ENCODE measurements at places on chromosomes 1 and 21.

GRCh38 chr1:170803711-170804110, 131.6 kb upstream of the MROH9 start:
- DNase-seq: no peak

DNA sequence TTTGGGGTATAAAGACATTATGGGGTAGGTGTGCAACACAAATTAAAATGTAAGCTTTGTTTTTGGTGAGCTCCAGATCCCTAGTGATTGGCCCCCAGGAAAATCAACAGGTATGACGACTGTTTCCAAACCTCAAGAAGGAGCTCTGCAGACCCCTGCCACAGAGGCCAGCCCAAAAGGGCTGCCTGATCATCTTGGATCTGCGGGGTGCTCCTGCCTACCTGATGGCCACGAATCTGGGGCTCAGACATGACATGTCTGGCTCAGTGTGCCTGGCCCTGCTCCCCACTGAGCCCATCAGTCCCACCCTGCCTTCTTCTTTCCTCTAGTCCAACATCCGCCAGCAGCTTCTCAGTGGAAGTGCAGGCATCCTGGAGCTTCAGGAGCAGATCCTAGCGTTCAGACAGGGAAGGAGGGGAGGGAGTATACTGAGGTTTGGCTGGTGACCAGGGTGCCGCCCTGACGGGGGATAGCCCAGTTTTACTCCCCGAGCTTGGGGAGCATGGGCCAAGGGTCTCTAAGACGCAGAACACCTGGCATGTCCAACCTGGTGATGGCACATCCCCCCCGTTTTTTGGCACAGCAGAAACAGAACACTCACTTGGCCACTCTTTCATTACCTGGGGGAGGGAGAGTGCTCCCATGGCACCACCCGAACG, 31.8 kb downstream of the ZNF496 start:
- DNase-seq: no peak

GRCh38 chr21:18069875-18070274, 174.8 kb upstream of the CHODL start:
- DNase-seq: no peak

DNA sequence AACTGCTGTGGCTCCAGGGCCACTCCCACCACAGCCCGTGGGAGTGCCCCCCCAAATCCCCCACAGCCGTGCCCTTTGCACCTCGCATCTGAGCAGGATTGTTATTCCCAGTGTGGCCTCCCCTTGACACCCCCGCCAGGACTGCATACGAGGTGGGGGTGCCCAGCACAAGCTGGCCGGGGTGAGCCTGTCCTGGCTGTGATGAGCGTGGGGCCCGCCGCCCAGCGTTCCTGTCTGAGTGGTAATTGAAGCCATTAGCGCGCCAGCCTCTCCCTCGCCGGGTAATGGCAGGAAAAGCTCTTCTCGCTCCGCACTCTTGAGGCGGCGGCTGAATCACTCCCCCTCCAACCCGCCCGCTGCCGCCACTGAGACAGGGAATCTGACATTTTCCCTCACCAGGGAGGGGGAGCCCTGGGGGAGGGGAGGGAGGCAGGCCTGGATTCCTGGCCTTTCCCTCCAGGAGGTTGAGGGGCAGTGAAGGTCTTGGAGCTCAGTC, 27.7 kb downstream of the PTPRF start:
- DNase-seq: no peak

- no peak for DNase-seq
Observed at GRCh38 chr1:8702472-8702849, 115.0 kb downstream of the RERE start.

GRCh38 chr1:82079607-82080006, 278.9 kb downstream of the ADGRL2 start:
- DNase-seq: no peak

GRCh38 chr1:201183753-201184152, 6.9 kb upstream of the IGFN1 start:
- no peak for DNase-seq

DNA sequence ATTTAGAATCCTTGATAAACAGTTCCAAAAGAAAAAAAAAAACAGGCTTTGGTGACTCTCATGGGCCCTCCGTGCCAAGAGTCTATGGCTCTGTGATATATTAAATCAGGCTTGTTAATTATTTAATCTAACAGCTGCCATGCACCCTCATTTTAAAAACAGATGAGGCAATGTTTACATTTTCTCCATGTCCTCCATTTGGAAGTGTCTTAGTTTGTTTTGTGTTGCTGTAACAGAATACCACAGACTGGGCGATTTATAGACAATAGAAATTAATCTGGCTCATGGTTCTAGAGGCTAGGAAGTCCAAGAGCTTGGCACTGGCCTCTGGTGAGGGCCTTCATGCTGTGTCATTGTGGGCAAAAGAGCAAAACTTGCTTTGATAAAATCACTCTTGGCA, 58.0 kb downstream of the B3GALT5 start:
- DNase-seq: no peak

- DNase-seq: no peak
Observed at GRCh38 chr1:109441069-109441468, 14.8 kb upstream of the PSMA5 start.

DNA sequence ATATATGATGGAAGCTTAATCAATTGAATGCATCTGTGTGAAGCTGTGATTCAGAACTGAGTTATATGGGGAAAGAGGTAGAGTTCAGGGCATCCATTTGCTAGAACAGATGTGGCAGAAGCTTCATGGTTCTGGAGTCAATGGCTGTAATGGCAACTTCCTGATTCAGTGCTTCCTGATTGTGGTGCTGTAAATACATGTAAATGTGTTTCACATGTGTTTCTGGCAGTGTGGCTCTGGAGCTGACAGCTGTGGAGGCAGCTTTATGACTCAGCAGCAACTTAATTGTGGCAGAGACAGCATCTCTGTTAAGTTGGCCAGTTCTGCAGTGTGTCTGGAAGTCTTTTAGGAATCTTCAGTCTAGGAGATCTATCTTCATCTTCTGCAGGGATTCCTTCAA, 226.6 kb upstream of the ZRANB2 start:
- DNase-seq: no peak

- DNase-seq: no peak
Observed at GRCh38 chr1:164999146-164999545, 357.4 kb downstream of the LMX1A start.

GRCh38 chr1:160243767-160244166, 18.6 kb downstream of the DCAF8 start:
- DNase-seq: no peak

- DNase-seq: no peak
Observed at GRCh38 chr1:46396441-46397398, 2.6 kb downstream of the FAAH start.

DNA sequence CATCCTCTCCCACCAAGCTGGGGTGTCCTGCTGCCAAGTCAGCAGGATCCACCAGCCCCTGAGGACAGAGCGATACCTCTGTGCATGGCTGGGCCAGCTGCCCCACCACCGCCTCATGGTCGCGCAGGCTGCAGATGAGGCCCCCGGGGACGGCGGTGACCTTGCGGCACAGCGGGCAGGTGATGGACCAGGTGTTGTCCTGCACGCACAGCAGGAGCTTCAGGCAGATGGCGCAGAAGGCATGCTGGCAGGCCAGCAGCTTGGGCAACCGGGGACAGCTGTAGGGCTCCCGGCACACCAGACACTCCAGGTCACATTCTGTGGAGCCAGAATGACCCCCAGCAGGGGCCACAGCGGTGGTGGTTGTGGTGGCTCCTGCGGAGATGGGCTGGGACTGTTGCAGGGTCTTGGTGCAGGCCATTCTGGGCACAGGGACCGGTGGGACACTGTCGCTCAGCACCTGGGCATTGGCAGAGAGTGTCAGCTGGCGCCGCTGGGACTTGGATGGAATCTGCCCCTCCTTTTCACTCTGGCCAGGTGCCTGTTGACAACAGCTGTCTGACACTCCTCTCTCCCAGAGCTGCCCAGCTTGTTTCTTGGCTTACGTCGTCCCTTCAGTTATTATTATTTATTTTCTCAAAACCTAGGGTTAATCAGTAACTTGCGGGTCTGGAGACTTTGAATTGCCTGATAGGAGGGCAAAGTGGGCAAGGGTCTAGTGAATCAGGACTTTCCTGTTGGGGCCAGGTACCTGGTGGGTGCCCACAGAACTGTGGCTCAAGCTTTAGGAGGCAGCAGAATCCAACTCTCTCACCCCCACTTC, at the start of gene RNF186:
Gene RNF186 (minus strand): TSS at position 603 of the 823 bp plus-strand sequence. CDS start 182 bp downstream, at position 421.
- DNase-seq: peak; percentile 91

DNA sequence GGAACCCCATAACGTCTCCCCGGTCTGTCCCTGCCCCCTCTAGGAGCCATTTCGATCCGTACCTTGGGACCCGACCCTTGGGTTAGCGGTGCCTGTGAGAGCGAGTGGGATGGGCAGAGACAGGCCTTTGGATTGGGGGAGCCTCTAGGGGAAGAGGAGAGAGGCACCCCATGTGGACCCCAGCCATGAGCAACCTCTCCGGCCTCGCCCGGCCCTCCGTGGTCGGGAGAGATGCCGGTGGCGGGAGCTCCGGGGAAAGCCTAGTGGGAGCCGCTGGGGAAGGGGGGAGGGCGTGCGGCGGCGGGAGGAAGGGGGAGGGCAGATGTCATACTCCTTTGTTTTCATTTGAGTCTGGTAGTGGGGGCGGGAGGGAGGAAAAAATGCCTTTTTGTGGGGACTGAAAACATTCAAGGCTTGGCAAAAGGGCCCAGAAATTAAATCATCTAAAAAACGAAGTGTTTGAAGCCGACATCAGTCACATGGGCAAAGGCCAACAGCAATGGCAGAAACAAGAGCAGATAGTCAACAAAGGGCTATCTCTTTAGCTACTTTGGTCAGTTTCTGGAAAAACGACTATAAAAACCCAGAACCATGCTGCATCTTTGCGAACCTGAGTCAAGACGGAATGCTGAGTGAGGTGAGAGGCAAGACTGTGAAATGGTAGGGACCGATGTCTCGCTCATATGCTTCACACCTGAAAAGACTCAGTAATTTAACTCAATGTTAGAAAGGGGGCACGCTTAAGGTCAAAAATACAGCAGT, 758 bp downstream of the PTBP2 start:
- DNase-seq: peak; percentile 14

- DNase-seq: no peak
Observed at GRCh38 chr1:18989896-18990295, 33.4 kb upstream of the IFFO2 start.

- DNase-seq: no peak
Observed at GRCh38 chr1:184988506-184988905, 14.2 kb upstream of the NIBAN1 start.

DNA sequence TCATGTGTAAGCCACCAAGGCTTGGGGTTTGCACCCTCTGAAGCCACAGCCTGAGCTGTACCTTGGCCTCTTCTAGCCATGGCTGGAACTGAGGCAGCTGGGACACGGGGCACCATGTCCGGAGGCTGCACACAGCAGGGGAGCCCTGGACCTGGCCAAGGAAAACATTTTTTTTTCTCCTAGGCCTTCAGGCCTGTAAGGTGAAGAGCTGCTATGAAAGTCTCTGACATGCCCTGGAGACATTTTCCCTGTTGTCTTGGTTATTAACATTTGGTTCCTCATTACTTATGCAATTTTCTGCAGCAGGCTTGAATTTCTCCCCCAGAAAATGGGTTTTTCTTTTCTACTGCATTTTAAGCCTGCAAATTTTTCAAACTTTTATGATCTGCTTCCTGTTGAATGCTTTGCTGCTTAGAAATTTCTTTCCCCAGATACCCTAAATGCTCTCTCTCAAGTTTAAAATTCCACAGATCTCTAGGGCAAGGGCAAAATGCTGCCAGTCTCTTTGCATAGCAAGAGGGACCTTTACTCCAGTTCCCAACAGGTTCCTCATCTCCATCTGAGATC, 295.8 kb downstream of the LTN1 start:
- no peak for DNase-seq

- DNase-seq: peak; percentile 55
Observed at GRCh38 chr1:24502065-24502708, 449 bp upstream of the RCAN3 start.

- DNase-seq: no peak
Observed at GRCh38 chr1:221025501-221025900, 146.3 kb downstream of the HLX start.

GRCh38 chr1:26084091-26084561, 16.7 kb upstream of the TRIM63 start:
- no peak for DNase-seq

GRCh38 chr1:111242805-111243523, 15.5 kb downstream of the CHI3L2 start:
- DNase-seq: no peak

GRCh38 chr1:182794676-182795201, 5.2 kb downstream of the NPL start:
- DNase-seq: no peak

- no peak for DNase-seq
Observed at GRCh38 chr1:246063013-246063616, 444.0 kb downstream of the SMYD3 start.

- DNase-seq: no peak
Observed at GRCh38 chr1:42765269-42765668, 1.6 kb downstream of the P3H1 start.

DNA sequence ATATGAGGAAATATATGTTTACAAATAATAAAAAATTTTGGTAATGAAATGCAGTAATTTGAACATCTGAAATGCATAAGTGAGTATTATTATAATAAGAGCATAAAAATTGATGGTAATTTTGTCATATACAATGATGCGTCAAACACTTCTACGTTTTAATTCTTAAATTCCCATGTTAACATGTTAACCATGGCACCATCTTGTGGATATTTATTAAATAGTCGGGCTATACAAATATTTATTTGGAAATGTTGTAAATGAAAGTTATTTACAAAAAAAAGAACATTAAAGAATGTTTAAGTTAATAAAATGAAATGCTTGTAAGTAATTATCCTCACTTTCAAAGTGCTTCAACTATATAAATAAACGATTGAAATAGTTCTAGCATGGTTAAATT, 57.2 kb upstream of the C1orf185 start:
- DNase-seq: peak; percentile 9

DNA sequence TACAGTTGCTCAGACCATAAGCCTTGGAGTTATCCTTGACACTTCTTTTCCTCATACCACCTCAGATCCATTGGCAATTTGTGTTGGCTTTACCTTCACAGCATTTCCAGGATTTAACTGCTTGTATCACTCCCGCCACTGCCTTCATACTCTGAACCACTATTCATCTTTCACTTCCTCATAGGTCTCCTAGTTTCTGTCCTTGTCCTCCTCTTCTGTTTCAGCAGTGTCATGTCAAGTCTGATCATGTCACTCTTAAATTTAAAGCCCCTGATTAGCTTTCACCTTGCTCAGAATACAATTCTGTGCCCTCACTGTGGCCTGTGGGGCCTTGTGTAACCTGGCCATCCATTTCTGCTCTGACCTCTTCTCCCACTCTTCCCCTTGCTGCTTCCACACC, 34.7 kb upstream of the C1orf115 start:
- no peak for DNase-seq

DNA sequence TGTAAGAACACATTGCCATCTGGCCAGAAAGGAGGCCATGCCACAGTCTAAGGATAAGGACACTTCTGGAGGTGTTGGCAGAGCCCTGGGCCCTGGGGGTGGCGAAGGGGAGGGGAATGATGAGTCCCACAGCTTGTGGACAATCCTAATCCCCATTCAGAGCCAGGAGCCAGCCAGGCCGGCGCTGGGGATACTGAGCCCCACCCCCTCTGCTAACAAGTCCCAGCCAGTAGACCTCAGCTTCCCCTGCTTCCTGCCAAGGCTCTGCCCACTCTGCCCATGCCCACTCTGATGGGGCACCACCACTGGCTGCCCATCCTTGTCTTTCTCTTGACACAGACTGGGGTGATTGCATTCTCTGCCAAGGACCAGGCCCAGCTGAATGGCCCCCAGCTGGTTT, 71.9 kb downstream of the NAV1 start:
- DNase-seq: no peak

- no peak for DNase-seq
Observed at GRCh38 chr1:187383366-187383765, 554.6 kb downstream of the PLA2G4A start.

- peak; percentile 7 for DNase-seq
Observed at GRCh38 chr1:159229260-159229885, 24.7 kb downstream of the ACKR1 start.

Data from LoVo (cell line).